HuH-7.5 (cell line): ENCODE measurements at places on chromosomes 12 and 14.

- no peak for DNase-seq
Measured at GRCh38 chr14:68958553-68958952, 20.5 kb downstream of the ACTN1 start.

- peak; percentile 51 for DNase-seq
Measured at GRCh38 chr12:131755305-131756113, 44.6 kb downstream of the SFSWAP start.

GRCh38 chr12:1993341-1993740, 10.9 kb downstream of the DCP1B start:
- no peak for DNase-seq

GRCh38 chr14:64706119-64706592, 1.9 kb downstream of the PLEKHG3 start:
- no peak for DNase-seq

DNA sequence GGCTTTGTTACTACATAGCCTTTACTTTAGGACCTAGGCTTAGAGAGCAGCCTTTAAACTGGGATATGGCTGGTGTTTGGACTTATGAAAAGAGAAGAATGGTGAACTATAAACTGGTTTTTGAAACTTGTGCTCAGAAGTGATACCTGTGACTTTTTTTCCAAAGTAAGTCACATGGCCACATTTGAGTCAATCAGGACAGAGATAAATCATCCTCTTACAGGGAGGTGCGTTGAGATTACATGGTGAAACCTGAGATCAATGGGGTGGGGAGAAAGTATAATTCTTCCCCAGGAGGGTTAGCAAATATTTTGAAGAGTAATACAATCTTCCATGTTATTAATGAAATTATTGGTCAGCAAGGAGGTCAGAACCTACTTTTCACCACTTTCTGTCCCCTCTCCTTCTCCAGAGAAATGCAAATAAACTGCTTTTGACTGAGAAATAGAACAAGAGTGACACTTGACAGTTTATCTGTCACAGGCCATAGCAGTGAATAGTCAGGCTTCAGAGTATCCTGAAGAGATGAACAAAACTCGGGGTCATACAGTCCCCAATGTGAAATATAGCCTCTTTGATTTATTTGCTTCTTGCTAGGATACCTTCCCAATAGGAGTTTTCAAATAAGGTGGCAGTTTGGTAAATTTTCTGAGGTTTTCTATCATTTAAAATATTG, 11.1 kb upstream of the ZNF641 start:
- DNase-seq, result no peak
